MM.1S (cell line): ENCODE measurements at places on chromosomes 7 and 10.

GRCh38 chr10:129474642-129475041 is 7.6 kb downstream of the MGMT start:
- no peak for DNase-seq

GRCh38 chr7:5659584-5659983 is 121.9 kb downstream of the RNF216 start:
- no peak for DNase-seq

DNA sequence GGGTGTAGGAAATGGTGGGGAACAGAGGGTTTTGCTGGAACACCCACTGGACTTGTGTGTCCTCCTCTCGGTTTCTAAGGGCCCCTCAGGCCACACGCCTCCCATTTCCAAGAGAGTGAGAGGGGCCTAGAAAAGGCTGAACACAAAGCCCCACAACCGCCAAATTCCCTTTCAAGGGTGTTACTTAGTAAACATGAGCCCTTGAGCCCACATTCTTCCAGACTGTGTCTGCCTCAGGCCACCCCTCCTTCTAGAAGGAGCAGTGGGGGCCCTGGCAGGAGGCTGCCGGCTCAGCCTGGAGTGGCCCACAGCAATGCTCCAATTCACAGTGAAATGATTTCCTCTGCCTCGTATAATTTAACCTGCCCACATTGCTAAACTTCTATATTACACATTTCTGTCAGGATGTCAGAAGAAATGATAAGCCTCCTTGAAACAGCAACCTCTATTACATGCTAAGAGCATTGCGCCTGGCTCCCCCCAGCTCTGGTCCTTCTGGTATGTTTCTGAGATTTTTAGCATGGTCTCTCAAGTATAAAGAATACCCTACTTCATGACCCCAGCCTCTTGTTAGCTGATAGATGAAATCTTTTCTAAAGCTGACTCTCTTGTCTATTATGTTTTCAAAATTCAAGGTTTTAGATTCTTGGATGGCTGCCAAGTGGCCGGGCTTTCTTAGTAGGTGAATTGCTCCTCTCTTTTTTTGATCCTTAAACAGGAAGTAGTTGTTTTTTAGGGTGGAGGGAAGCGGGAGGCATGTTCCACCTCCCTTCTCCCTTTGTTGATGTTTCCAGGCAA is 673.9 kb upstream of the GALNT17 start:
- no peak for DNase-seq

DNA sequence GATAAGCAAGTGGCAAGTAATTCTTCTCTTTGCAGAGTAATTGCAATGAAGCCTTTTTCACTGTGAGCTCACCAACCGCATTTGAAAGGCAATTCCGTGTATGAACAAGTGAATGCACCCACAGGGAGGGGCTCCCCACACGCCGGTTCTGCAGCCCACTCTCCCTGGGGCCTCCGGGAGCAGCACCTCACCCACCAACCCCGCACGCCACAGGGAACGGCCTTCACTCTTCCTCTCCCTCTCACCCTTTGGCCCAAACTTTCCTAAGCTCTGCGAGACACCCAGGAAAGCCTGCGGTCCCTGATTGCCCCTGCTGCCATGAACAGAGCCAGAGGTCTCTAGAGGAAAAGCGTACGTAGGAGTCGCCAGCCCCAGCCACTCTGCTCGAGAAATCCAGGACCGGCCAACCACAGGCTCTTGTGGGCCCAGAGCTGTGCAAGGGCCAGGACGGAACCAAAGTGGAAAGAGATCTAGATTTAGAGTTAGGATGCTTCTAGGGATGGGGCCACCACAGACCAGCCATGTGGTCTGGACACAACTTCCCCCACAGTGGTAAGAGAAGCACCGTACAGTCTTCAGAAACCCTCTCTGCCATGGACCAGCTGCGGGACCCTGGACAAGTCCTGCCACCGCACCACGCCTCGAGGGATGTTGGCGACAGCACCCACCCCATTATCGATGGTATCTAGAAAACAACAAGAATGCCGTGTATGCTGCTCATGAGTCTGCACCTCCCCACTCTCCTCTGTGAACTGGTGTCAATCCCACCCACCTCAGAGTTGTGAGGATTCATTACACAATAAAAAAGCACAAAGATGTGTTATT is 3.6 kb downstream of the WDR86 start:
- no peak for DNase-seq

- DNase-seq = peak; percentile 49
These were observed at the start of gene KLF6 for GRCh38 chr10:3784510-3785250. Gene KLF6, minus strand, starts transcription at chr10:3785209. Its CDS starts 195 bp downstream, at chr10:3785014.

DNA sequence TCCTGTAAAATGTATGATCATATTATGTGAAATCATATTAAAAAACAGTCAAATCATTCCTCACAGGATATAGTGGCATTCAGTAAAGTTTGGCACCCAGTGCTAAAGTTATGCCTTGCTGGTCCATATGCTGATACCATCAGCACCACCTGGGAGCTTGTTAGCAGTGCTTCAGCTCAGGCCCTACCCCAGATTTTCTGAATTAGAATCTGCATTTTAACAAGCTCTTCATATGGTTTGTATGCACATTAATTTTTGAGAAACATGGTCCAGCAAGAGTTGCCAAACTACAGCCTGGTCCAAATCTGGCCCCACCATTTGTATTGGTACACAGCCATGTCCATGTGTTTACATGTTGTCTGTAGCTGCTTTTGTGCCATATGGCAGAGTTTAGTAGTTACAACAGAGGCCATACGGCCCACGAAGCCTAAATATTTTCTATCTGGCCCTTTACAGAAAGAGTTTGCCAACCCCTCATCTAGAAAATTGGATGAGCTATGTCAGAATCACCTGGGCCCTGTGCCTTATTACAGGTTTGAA is 30.1 kb downstream of the RAB18 start:
- DNase-seq = no peak

- no peak for DNase-seq
These were observed 51.2 kb upstream of the KMT2C start for GRCh38 chr7:152486968-152487367.

DNA sequence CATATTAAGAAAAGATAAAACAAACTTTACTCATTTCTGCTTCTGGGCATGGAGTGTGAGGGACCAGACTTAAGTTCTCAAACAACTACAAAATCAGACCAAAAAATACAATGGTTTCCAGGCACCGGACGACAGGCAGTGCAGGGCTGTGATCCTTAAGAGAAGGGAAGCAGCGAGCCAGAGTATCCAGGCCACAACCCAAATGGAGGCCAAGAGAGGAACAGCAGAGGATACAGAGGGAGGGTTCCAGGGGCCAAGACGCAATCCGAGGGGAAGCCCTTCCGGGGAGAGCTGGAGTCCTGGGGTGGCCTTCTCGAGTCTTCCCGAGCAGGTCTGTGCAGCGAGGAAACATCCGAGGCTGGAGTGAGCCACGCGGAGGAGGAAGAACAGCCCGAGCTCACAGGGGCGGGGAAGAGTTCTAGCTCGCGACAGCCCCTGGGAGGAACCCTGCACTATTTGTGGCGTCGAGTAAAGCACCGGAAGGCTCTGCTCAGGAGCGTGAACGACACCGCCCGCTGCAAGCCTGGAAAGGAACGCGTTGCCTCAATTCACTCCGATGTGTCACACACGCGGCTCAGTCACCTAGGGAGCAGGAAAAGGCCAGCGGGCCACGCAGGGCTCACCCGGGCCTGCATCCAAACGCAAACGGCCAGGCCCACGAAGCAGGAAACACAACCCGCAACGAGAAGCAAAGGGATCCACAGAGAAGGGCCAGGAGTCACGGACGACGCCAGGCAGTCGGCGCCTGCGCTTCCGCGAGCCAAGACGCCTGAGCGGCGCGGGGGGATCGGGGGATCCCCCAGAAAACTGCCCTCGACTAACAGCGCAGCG is 933 bp upstream of the RNF32 start:
- no peak for DNase-seq

DNA sequence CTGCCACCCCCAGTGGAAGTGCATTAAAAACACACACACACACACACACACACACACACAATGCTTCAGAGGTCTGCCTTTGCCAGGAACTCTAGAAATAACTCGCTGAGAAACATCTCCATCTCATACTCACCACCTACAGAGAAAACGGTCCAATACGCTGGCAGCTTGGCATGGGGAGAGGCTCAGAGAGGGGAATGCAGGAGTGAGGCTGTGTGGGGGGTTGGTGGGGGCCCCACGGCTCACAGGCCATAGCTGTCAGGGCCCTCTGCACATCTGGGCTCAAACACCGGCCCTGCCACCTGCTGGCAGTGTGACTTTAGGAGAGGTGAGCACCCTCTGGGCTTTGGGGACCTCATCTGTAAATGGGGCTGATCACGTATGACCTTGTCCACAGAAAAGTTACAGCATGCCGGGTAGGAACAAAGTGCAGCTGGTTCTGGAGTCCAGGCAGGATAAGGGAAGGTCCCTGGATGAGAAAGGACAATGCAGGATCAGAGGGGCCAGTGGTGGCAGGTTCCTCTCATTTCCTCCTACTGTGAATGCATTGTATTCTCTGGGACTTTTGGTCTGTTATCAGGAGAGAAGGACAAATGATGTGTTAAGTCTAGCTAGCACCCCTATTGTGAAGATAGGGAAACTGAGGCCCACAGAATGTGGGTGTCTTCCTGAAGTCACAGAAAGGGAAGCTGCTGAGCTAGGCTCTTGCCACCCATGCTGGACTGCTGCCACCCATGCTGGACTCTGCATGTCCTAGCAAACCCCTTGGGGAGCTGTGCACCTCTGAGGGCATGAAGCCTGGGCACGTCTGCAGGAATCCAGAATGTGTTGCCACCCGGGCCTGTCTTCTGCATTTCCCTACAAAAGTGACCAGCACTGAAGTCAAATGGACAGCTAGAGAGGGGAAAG is 404.6 kb downstream of the RPS24 start:
- DNase-seq = no peak

GRCh38 chr10:97336446-97336845 is 1.9 kb upstream of the FRAT2 start:
- no peak for DNase-seq

DNA sequence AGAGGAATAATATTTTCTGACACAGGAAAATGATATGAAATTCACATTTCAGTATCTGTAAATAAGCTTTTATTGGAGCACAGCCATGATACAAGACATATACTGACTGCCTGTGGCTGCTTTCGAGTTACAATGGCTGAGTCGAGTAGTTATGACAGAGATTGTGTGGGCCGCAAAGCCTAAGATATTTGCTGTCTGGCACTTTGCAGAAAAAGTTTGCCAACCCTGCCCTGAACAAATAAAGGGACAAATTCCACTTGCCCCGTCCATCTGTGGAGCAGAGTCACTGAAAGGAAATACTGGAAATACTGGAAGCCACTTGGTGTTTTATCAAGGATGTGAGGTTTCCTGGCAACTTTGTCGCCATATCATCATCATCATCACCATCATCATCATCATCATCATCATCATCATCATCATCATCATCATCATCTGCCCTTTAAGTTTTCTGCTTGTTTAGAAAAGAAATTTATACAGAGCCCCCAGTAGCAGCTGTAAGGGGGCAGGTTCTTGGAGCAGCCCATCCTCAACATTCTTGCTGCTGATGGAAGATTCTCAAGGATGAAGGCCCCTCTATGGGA is 85.8 kb downstream of the TCF7L2 start:
- DNase-seq = no peak

DNA sequence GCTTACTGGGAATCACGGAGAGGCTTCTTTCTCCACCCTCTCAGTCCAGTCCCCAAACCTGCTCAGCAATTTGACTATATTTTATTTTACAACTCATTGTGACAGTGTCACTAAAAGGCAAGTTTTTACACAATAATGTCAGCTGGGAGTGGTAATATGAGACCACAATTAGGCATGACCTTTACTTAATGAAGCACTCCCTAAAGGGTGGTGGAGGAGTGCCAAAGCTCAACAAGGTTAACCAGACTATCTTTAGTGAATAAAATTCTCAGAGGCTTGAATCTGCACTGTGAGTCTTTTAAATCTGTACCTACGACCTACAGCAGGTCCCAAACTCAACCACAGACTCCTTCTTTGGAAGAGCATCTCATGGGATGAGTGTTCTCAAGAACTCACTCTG is 215.6 kb downstream of the TAX1BP1 start:
- no peak for DNase-seq

- no peak for DNase-seq
These were observed 50.2 kb downstream of the COL17A1 start for GRCh38 chr10:104035194-104036068.

GRCh38 chr7:18647582-18647981 is 152.0 kb downstream of the HDAC9 start:
- no peak for DNase-seq

DNA sequence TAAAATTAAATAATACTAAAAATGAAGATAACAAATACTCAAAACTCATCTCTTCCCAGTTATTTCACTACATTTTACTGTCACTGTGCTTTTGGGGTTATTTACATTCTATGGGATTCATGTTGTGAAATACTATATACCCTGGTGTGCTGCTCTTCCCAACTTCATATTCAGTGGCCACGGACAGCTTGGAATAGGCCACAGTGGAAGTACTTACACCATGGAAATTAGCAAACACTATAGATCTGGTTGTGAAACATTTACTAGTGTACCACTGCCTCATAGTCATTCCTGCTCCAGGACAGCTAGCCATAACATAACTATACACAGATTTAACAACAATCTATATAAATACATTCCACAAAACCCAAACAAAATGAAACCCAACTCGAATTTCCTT is 21.2 kb upstream of the KDM7A start:
- DNase-seq = no peak

- DNase-seq = no peak
These were observed 6.0 kb downstream of the RGS10 start for GRCh38 chr10:119536508-119537025.

- no peak for DNase-seq
These were observed 153.7 kb downstream of the GALNT17 start for GRCh38 chr7:71285571-71286145.

DNA sequence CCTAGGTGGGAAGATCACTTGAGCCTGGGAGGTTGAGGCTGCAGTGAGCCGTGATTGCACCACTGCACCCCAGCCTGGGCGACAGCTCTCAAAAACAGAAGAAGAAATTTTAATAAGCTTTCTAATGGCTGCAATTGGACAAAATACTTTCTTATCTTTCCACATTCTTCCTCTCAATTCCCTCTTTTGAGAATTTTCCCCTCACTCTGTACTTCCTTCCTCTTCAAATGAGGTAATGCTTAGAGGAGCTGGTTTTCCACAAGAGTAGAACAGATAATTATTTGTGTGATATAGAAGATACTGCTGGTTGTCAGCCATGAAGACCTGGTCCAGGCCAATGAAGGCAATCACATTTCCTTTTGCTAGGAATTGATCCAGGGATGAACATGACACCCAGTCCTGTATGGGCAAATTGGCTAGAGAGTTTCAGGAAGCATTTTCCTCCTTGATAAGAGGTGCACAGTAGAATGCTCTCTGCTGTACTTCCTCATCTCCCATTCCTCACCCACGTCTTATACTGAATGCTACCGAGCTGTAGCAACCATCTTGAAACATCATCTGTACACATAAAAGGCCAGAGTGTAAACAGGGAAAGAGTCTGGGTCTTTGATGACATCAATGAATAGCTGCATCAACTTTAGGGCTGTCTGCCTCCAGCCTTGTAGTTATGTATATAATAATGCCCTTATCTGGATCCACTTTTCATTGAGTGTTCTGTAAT is 103.9 kb downstream of the CDK6 start:
- no peak for DNase-seq

DNA sequence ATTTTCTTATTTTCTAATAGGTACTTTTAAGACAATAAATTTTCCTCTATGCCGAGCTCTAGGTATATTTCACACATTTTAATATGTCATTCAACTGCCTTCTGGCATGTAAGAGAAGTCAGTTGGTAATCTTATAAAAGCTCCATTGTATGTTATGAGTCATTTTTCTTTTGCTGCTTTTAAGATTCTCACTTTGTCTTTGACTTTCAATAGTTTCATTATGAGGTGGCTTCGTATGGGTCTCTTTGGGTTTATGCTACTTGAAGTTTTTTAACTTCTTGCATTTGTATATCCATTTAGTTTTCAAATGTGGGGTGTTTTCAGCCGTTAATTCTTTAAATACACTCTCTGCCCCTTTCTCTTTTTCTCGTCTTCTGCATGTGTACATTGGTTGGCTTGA is 80.5 kb downstream of the ABCA13 start:
- no peak for DNase-seq
